CD4-positive, alpha-beta T cell treated with Interleukin-6 at 100 ng/mL for 8 hours (primary cell): ENCODE measurements at places on chromosomes 1 and 21.

GRCh38 chr1:200184196-200184595 is 156.7 kb downstream of the NR5A2 start:
- no peak for DNase-seq

DNA sequence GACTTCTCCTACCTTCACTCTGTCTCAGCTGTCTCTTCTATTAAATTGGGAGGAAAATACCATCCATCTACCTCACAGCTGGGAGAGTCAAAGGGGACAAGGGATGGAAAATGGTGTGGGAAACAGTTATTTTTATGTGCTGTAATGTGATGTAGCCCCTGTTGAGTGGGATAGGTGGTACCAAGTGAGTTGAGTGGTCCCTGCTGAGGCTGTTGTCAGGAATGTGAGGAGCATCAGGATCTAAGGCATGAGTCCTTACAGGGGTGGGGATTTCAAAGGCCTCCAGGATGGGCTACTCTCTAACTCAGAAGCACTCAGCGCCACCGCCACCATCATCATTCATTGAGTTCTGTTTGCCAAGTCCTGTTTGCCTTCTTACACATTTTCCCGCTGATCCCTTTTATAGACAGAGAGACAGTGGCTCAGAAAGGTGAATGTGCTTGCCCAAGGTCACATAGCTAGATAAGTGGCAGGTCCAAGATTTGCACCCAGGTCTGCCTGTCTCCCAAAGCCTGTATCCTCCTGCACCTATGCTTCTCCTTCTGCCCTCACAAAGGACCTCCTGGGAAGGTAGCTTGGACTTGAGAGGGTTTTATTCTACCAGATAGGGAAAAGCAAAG is 4.6 kb upstream of the ID3 start:
- DNase-seq: no peak

- no peak for DNase-seq
Measured at GRCh38 chr1:98421085-98421435, 240.5 kb upstream of the SNX7 start.

- DNase-seq: no peak
Measured at GRCh38 chr1:74652711-74653139, 20.9 kb downstream of the ERICH3 start.

- DNase-seq: no peak
Measured at GRCh38 chr1:97350662-97351061, 570.2 kb downstream of the DPYD start.

DNA sequence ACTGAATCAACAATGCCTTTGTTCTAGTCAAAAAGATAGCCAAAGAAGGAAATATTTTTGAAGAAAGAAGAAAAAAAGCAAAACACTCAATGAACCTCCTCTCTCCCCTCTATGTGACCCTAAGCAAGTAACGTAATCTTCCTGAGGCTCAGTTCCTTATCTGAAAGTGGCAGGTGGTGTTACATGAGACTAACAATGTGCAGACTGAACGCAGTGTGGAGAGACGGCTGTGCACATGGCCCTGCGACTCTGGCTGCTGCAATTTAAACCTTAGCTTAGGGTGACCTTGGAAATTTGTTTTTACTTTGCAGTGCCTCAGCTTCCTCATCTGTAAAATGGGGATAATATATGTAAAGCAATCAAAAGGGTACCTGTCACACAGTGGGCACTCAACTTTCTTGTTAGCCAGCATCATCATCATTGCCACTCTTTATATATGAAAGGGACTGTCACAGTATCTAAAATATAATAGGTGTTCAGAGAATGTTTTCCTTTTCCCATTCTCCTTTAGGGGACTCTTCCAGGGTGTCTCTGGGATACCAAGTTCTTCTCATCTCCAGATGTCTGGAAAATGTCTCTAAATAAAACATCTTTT is 100.1 kb upstream of the JUN start:
- no peak for DNase-seq

GRCh38 chr1:21293537-21294265 is 3.4 kb upstream of the ECE1 start:
- peak; percentile 64 for DNase-seq

DNA sequence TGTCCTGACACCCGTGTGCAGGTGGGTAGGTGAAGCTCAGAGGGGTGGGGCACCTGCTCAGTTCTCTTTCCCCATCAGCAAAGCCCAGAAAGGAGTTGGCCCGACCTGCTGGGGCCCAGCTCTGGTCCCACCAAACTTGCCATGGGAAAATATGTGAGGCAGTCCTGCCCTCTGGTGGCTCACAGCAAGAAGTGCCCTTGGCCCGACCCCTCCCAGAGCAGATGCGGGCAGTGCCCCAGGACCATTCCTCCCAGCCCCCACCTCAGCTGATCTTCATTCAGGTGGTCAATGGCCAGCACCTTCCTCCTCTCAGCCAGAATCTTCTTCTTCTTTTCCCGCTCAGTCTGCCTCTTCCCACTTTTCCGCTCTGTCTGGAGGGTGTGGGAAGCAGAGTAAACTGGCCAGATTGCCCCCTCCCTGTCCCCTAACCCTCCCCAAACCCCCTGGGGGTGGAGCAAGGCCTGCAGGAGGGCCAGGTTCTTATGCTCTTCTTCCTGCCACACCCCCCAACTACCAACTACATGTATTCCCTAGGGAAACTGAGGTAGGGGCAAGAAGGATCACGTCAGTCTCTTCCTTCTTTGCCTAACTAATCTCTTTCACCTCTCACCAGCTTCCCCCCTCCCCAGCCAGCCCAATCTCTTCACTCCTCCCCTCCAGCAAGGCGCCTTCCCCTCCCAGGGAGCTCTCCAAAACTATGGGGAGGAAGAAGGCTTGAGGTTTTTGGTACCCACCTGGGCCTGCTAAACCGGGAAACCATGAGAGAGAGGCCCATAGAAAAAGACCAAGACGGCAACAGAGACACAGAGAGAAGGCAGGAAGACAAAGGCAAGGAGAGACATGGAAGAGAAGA is 15.6 kb downstream of the TNNT2 start:
- no peak for DNase-seq

- DNase-seq: no peak
Measured at GRCh38 chr1:46278807-46279206, 24.6 kb downstream of the LRRC41 start.

- DNase-seq: no peak
Measured at GRCh38 chr1:39574646-39575045, 1.9 kb downstream of the PABPC4 start.

- DNase-seq: no peak
Measured at GRCh38 chr1:192059407-192059806, 98.9 kb upstream of the RGS18 start.

- no peak for DNase-seq
Measured at GRCh38 chr1:232218955-232219865, 410.7 kb downstream of the SIPA1L2 start.

DNA sequence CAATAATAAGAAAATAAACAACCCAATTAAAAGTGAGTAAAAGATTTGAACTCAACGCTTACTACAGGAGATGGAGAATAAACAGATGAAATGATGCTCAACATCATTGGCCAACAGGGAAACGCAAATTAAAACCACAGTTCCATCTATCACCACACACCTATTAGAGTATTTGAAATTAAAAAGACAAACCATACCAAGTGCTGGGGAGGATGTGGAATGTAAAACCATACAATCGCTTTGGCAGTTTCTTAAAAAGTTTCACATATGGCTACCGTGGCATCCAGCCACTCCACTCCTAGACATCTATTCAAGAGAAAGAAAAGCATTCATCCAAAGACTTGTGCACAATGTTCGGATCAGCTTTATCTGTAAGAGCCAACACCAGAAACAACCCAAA is 1.3 kb upstream of the LRRC3 start:
- DNase-seq: no peak

DNA sequence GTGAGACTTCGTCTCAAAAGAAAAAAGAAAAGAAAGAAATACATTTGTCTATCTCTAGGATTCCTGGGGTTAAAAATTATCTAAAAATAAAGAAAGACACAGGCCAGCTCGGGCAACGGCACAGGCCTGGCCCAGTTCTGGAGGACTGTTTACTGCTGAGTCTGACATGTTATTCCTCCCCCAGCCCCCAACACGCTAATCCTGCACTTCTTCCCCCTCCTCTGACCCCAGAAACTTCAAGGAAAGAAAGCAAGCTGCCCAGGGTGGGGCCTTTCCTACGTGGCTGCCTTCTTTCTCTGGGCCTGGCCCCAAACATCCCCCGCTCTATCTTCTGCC is 40.0 kb downstream of the ACOT7 start:
- no peak for DNase-seq

DNA sequence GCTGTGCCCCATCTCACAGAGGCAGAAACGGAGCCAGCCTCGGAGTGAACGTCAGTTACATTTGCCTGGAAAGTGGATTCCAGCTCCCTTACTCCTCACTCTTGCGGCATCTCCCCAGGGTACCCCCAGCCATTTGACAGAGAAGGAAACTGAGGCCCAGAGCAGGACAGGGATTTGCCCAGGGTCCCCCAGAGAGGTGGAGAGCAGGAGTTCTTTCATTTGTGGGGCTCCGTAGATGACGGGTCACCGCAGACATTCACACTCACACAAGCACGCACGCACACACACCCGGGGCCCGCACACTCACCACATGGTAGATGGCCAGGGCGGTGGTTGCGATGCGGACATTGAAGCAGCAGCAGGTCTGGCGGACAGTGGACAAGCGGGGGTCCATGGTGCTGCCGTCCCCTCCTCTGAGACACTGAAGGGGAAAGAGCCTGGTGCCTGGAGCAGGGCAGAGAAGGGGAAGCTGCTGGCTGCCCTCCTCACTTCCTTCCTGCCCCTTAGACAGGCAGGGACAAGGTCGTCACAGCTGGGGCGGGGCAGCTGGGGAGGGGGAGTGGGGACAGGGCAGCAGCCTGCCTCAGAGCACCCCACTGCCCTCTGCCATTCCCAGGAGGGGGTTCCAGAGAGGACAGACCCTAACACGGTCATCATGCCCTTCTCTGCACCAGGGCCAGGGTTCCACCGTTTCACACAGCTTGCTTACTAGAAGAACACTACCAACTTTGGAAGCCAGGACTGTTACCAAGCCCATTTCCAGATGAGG is at the start of gene LAPTM5:
Gene LAPTM5 (minus strand): TSS at position 423 of the 769 bp plus-strand sequence. CDS start 29 bp downstream, at position 394.
- DNase-seq: peak; percentile 62

DNA sequence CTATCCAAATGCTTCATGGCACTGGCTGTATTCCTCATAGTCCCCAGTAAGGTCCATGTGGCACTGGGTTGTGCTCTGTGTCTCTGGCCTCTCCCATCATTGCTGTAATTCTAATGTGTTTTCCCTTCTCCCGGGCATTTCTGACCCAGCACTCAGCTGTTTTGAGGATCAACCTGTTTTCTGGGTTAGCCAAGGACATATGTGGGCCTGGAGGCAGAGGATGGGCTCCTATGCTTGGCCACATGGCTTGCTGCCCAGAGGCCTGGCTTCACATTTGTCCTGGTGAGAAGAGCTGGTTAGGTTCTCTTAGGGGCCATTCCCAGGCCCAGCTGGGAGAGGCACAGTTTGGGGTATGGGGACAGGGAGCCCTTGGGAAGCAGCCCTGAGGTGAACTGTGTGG is 103.1 kb downstream of the FAM78B start:
- DNase-seq: no peak

DNA sequence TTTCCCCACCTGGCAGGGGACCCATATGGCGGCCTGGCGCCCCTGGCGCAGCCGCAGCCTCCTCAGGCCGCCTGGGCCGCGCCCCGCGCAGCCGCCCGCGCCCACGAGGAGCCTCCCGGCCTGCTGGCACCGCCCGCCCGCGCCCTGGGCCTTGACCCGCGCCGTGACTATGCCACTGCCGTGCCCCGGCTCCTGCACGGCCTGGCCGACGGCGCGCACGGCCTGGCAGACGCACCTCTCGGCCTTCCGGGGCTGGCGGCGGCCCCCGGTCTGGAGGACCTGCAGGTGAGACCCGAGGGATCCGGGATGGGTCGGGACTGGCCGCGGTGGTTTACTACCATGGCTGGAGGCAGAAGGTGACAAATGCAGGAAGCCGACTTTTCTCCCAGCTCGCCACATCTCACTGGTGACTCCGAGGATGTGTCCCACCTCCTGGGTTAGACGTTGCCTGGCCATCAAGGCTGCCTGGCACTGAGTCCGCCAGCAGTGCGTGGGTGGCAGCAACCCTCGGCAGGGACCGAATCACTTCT is 1.1 kb downstream of the TFAP2E start:
- DNase-seq: no peak

DNA sequence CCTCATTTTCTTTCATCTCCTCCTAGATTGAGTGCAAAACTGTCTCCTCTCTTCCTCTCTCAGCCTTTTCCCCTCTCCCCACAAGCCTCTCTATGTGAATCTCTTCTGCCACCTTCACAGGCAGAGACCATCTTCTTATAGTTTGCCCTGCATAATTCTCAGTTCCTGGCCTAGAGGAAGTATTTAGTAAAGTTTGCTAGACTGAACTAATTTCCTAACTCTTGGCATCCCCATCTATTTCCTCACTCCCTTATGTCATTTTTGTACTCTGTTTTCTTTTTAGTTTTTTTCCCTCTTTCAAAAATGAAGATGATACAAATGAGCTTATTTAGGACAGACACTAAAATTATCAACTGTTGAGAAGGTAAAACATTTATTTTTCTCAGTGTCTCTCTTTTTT is 66.0 kb downstream of the XCL2 start:
- DNase-seq: no peak

DNA sequence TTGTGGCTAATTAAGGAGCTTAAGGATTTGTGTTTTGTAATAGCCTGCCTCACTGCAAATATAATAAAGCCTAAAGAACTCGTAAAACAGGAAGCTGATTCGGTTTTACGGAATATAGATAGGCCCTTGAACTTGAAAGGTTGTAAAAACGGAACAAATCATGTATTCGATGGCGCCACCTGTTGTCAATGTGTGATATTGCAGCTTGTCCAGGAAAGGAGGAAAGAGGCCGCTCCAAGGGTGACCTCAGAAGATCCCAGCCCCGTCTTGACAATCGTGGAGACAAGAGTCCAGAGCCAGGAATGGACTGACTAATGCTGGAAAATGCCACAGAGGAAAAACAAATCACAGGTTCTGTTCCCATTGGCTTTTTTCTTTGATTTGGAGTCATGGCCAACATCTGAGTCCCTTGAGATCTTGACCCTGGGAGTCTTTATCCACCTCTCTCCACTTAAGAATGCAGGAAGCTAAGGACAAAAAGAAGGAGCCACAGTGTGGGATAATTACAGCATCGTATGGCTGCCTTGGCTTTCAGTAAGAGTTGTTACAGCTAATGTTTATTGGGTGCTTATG is 7.0 kb upstream of the IGSF21 start:
- DNase-seq: peak; percentile 13

DNA sequence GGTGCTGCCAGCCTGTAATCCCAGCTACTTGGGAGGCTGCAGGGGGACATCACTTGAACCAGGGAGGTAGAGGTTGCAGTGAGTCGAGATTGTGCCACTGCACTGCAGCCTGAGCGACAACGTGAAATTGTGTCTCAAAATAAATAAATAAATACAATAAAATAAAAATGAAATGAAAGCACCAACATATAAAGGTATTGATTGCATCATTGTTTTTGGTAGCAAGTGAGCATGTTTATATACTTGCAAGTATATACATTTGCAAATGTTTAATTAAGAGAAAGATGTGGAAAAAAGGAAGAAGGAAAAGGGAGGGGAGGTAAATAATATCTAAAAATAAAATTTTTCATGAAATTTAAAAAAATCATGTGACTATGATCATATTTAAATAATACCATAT is 32.8 kb upstream of the NRIP1 start:
- DNase-seq: no peak
